Renal cortical epithelial cell (primary cell): ENCODE measurements at places on chromosomes 2 and 18. TPM values are rescaled to one million over a fixed set of nuclear protein-coding genes. Genes with fewer than 3 reads are reported as not detected.
A peak's percentile ranks its signal among the peaks of the same experiment; 100 is the strongest.

DNA sequence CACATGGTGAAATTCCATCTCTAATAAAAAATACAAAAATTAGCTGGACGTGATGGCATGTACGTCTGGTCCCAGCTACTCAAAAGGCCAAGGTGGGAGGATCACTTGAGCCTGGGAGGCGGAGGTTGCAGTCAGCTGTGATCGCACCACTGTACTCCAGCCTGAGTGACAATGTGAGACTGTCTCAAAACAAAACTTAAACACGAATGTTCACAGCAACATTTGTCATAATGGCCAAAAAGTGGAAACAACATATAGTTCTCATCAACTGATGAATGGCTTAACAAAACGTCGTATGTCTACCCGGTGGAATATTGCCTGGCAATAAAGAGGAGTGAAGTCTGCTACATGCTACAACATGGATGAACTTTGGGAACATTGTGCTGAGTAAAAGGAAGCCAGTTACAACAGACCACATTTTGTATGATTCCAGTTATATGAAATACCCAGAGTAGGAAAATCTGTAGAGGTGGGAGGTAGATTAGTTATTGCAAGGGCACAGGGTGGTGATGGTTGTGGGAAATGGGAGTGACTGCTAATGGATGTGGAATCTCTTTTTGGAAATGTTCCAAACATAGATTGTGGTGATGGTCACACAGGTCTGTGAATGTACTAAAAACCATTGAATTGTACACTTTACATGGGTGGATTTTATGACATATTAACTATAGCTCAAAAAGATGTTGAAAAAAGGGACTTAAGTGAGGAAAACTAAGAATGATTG lies 478.2 kb downstream of the PTPRM start:
- peak; percentile 41 for DNase-seq

Gene AGFG1
- total RNA-seq, result 81.1 and 126 TPM in 2 replicates

- DNase-seq, result no peak
Measured at GRCh38 chr2:107072150-107072940, 186.4 kb upstream of the ST6GAL2 start.

GRCh38 chr18:59990121-59990823 lies 90.5 kb downstream of the PMAIP1 start:
- peak; percentile 67 for DNase-seq

Gene TMEM182
- 3.3 and 4.8 TPM in 2 replicates for total RNA-seq

DNA sequence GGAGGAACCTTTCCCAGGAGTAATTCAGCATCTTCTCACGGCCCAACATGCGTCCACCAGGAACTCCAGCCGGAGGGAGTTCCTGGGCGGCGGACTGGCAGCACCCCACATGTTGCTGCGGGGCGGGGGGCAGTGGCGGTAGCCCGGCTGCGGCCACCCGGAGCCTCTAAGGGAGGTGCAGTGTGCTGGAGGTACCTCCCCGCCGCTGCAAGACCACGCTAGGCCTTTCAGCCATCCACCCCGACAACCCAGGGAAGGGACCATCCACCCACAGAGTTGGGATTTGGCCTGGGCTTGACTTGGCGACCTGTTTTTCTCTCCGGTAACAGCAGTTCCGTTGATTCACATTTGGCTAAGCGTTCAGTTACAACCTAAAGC lies 625 bp downstream of the LYPD6 start:
- no peak for DNase-seq

Gene DRC1
- 0.25 TPM in 1 of 2 replicates, not detected in the other for total RNA-seq

Gene B3GNT7
- total RNA-seq, result 4.0 and 4.5 TPM in 2 replicates

DNA sequence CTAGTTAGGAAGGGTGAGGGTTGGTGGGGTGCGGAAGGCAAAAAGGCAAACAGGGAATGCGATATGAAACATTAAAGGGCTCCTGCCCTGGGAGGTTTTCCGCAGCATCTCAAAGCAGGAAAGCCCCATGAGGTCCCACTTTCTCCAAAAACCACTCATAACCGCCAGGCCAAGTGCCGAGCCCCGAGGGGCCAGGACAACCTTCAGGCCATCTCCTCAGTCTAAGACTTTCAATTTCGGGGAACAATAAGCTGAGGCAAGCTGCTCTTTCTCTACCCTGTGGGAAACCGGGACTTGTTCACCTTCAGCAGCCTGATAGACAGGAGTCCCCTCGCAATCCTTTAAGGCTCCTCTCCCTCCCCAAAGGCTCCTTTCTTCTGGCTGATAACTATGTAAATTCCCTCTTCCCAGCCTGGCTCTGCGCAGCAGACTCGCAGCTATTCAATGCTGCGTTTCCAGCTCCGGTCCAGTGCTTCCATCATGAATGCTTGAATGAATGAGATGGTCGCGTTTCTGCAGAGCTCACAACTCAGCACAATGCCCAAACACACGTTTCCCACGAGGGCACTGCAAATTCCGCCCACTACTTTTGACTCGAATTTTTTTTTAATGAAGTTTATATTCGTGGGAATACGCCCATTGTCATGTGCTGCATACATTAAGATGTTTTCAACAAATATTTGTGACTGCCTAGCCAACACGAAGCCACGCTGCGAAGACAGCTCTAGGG lies 1.4 kb downstream of the LAMA1 start:
- peak; percentile 51 for DNase-seq

Gene ABHD3
- 15.7 and 21.7 TPM in 2 replicates for total RNA-seq

- DNase-seq, result no peak
Measured at GRCh38 chr18:13173578-13174145, 44.9 kb upstream of the LDLRAD4 start.

- peak; percentile 22 for DNase-seq
Measured at GRCh38 chr2:69154106-69154505, 141.1 kb downstream of the ANTXR1 start.
